AG08395 (cell line): ENCODE measurements at places on chromosomes 5 and 9.

GRCh38 chr9:112170235-112170634 lies 4.9 kb downstream of the SUSD1 start:
- DNase-seq: no peak

DNA sequence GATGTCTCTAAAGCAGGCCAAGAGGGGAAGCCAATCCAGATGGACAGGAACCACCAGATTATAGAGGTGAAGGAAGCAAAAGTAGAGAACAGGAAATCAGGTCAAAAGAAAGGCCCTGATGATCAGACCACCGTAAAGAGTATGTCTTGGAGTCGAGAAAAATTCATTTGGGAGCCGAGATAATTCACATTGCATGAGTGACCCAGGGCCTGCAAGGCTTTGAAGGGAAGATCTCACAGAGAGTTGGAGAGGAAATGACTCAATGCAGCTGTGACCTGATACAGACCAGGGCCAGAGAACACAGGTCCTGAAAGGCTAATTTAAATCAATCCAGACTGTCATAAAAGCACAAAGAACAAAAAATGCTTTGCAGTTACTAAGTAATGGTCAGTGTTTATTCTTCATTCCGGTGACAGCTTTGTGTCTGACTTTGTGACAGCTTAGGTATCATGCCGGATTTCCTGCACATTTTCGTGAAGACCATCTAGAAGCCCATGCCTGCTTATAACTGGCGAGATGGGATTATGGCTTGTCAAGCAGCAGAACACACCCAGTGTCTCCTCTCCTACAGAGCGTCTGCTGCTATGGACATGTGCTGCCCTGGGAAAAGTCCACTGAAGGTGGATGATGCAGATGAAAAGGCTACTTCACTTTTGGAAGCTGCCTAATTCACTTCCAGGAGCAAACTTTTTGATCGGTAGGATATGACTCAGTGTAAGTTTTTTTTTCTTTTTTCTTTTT lies 5.8 kb upstream of the ACTBL2 start:
- peak; percentile 70 for DNase-seq

DNA sequence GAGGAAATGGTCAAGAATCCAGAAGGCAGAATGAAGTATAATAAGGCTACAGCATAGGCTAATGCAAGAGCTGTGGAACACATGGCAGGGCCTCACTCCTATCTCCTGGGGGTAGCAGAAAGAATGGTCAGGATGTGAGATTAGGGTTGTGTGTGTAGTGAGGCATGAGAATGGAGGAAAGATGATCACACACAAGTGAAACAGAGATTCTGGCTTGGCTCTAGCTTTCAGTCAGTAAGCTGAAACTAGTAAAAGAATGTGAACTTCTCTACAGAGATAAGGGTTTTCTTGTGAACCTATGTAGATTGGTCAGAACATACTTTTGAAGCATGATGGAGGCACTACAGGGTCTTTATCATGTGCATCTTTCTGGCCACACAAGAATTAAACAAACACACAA lies 298.8 kb downstream of the ASTN2 start:
- DNase-seq: no peak

DNA sequence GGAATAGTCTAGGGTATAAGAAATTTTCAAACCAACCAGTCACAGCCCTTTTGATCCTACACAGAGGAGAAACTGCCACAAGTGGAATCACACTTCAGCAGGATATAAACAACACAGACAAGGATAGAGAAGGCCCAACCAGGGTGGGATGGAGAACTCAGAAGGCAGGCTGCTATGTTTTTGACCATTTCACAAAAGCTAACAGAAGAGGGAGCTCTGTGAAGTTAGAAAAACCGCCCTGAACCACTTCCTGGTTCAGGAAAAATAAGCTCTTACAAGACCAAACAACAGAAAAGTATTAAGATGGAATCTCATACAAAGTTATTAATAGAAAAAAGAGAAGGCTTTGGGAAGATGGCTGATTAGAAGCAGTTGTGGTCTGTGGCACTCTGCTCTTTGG lies 960 bp upstream of the IFNB1 start:
- no peak for DNase-seq

DNA sequence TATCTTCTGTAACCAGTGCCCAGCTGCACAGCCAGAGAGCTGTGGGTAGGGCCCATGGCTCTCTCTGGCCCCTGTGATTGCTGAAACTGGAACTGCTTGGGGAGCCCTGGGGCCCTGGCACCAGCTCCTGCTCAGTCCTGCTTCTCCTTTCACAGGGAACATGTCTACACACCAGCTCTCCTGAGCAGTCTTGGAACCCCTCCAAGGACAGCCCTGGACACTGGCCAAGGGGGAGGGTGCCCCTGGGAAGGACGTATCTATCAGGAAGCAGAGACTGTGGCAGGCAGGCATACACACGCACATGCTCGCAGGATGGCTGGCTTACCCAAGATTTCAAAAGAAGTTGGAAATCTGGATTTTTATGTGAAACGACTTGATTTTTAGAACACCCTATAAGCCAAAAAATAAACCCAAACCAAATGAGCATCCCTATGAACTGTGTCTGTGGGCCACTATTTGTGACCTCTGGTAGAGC lies 8.8 kb upstream of the TRAF1 start:
- peak; percentile 81 for DNase-seq
